Effector CD8-positive, alpha-beta T cell (primary cell): ENCODE measurements at places on chromosomes 1 and 21.

- no peak for DNase-seq
Measured at GRCh38 chr21:17834639-17835354, 15.6 kb upstream of the C21orf91 start.

DNA sequence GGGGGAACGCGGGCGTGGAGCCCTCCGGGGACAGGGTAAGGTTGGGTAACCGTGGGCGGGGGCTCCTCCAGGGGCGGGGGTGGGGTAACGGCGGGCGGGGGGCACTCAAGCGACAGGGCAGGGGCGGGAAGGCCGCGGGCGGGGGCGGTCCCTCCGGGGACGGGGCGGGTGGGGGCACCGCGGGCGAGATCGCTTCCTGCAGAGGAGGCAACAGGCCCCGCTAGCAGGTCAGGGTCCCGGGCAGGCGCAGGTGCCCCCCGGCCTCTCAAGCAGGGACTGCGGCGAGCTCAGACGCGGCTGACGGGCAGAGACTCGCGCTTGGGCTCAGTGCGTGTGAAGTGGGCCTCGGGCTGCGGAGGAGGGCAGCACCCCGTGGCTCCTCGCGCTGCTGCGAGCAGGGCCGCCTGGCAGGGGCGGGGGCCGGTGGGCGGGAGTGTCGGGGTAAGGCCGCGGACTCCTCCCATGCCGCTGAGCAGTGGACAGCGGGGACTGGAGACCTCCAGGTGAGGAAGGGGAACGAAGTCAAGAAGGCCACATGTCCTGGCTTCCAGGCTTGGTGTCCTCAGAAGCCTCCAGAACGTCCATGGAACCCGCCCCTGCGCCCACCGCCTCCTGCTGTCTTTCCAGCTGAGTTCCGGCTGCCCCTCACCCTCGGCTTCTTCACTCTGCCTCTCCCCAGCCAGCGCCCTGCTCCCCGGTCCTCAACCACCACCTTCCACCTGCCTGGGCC is 627 bp upstream of the GNB1 start:
- peak; percentile 82 for DNase-seq

- peak; percentile 98 for DNase-seq
Measured at GRCh38 chr1:28259252-28259933, at the start of gene SESN2. Gene SESN2 (plus strand): TSS chr1:28259518. CDS start chr1:28259848, 330 bp downstream.

GRCh38 chr1:12761781-12762180 is 11.8 kb upstream of the PRAMEF12 start:
- no peak for DNase-seq

GRCh38 chr1:233268389-233269022 is 27.0 kb downstream of the PCNX2 start:
- DNase-seq: no peak

DNA sequence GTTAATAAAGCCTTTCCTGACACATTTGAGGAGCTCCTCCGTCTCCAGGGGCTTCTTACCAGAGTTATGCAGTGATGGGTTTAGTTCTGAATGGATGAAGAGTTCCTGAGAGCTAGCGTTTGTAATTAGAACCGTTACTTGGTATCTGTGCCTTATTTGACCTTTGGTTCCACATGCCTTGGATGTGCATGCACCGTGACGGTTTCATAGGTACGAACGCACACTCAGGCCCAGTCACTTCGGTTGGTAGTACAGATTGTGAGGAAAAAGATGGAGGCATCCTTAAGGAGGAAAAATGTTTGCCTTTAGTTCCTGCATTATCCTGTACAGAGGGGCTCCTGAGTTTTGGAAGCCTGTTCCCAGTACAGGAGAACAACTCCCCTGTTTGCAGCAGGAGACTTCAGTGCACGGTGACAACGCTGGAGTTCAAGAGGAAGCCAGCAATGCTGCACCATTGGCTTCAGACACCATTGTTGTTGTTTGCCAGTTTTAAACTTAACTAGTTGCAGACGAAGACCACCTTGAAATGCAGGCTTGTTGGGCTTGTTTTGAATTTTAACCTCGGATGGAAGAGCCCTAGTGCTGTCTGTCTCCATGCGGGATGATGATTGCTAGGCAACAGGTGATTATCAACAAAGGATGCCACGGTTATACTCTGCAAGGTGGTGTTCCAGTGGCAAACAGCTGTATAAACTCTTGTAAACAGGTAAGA is 8.2 kb downstream of the RBM15 start:
- no peak for DNase-seq

GRCh38 chr21:39066829-39067780 is 116.1 kb downstream of the PSMG1 start:
- DNase-seq: no peak

- no peak for DNase-seq
Measured at GRCh38 chr1:155099331-155099730, 20.7 kb downstream of the EFNA3 start.

- no peak for DNase-seq
Measured at GRCh38 chr1:54255026-54255702, 55.2 kb downstream of the MRPL37 start.

- no peak for DNase-seq
Measured at GRCh38 chr21:35606146-35606545, 454.2 kb downstream of the SETD4 start.

- DNase-seq: no peak
Measured at GRCh38 chr21:15549671-15550070, 180.1 kb upstream of the USP25 start.
